ENCODE measurements at places on chromosomes 5 and 9. TPM values are rescaled to one million over a fixed set of nuclear protein-coding genes. Genes with fewer than 3 reads are reported as not detected.

Gene SLC6A18
- total RNA-seq: not detected

Gene PCDHGB6
- 21.7 TPM for total RNA-seq

Gene TUBB4B
- 62.8 TPM for total RNA-seq

Gene SET
- total RNA-seq: 254 TPM

Gene MAST4
- 21.5 TPM for total RNA-seq

Gene PCDHB2
- total RNA-seq: 16.0 TPM

Gene SLC27A6
- 2.2 TPM for total RNA-seq

Gene IL13
- total RNA-seq: not detected

Gene UGCG
- 47.1 TPM for total RNA-seq

Gene PCDHGA2
- 11.4 TPM for total RNA-seq

Gene IL17B
- not detected for total RNA-seq

Gene DOLK
- total RNA-seq: 10.1 TPM

Gene GRIN1
- 23.6 TPM for total RNA-seq

Gene TSSK1B
- 0.73 TPM for total RNA-seq

Gene S100Z
- total RNA-seq: 0.45 TPM

Measured in cerebellum (tissue), 4 donors.